ENCODE measurements at places on chromosomes 11 and 22.

- DNase-seq: no peak
Measured at GRCh38 chr22:25346859-25347751, 127.7 kb downstream of the CRYBB2 start.

- no peak for DNase-seq
Measured at GRCh38 chr11:115501502-115501892, 2.7 kb downstream of the CADM1 start.

DNA sequence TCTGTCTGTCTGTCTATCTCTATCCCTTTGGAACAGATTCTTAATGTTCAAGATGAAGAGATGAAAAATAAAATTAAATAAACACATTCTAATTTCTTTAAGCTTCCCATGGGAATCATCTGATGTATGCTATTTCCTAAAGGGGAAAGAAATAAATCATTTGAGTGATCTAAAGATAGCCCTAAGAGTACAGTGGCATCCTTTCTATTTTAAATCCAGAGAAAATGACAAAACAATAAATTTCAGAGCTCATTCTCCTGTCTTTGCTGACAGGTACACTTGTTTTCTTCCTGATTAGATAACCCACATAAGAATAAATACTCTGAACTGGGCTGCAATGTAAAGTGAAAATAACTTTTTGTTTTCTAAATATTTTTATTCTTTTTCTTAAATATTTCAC is 550.4 kb downstream of the JRKL start:
- no peak for DNase-seq

GRCh38 chr11:70663815-70664214 is 265.5 kb downstream of the CTTN start:
- DNase-seq: no peak

DNA sequence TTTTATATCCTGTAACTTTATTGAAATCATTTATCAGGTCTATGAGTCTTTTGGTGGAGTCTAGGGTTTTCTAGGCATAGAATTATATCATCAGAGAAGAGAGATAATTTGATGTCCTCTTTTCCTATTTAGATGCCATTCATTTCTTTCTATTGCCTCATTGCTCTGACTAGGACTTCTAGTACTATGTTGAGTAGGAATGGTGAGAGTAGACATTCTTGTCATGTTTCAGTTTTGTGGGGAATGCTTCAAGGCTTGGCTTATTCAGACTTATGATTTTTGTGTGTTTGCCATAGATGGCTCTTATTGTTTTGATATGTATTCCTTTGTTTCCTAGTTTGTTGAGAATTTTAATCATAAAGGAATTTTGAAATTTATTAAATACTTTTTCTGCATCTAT is 1078.3 kb downstream of the FAM181B start:
- no peak for DNase-seq

- no peak for DNase-seq
Measured at GRCh38 chr11:69284081-69284511, 9.9 kb upstream of the MYEOV start.

DNA sequence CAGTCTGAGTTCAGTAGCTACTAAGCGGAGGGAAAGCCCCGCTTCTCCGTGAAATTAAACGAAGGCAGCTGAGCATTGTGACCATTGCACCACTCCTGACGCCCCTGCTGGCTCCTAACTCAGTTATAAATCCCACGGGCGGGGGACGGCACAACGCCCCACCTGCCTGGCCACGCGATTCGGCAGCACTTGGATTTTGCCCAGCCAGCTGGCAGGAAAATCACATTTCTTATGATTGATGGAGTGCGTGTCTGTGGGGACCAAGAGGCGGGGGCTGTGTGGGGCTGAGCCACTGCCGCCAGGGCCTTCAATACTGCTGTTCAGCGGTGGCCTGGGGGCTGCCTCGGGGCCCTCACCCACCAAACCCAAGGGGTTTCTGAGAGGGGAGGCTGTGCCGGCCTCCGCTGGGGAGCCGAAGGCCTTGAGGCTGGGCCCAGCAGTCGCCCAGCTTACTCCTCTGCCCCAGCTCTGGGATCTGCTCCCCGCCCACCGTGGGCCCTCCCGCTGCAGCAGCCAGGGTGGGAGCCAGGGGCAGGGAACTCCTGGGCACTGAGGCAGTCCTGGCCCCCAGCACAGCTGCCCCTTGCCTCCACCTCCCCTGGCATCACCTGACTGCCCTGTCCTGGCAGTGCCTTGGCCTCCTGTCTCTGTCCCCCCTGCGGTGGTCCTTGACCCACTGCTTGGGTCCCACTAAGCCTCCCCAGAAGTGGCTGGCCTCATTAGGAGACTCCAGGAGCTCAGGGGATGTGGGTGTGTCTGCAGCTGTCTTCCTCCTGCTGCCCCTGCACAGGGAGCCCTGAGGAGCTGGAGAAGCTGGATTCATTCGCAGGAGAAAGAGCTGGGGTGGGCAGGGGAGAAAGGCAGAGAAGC is 30.7 kb downstream of the SHISAL1 start:
- no peak for DNase-seq

- DNase-seq: no peak
Measured at GRCh38 chr22:37172266-37173245, 15.5 kb downstream of the C1QTNF6 start.

- DNase-seq: no peak
Measured at GRCh38 chr22:48396785-48397530, 1430.7 kb downstream of the BRD1 start.

GRCh38 chr11:45150301-45150700 is 3.9 kb downstream of the PRDM11 start:
- no peak for DNase-seq

GRCh38 chr11:121595717-121596161 is 143.0 kb upstream of the SORL1-AS1 start:
- DNase-seq: peak; percentile 98

DNA sequence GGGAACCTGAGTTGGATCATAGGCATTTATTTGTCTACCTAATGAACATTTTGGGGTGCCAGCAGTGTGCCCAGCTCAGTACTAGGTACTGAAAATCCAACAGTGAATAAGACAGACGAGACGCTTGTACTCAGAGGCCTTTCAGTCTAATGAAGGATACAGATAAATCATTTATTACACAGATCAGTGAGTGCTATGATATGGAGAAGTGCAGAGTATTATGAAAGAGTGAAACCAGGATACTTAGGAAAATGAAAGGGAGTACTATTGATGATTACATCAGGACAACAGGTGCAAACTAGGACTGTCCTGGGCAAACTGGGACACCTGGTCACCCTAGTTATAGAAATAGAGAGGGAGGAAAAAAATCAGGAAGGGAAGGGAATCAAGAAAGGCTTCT is 207.5 kb upstream of the NCAM1 start:
- no peak for DNase-seq
